ENCODE measurements at places on chromosomes 7 and 10. TPM values are rescaled to one million over a fixed set of nuclear protein-coding genes. Genes with fewer than 3 reads are reported as not detected.

The NKX2-3 gene
- polyA plus RNA-seq = not detected

The SFTPA1 gene
- not detected for polyA plus RNA-seq

The CPA1 gene
- polyA plus RNA-seq = 5.8 TPM

The AKR1C8 gene
- polyA plus RNA-seq = 0.19 TPM

The HOXA13 gene
- 6.2 TPM for polyA plus RNA-seq

The PAPSS2 gene
- 38.3 TPM for polyA plus RNA-seq

The FOXP2 gene
- 10.0 TPM for polyA plus RNA-seq

The PRPS1L1 gene
- polyA plus RNA-seq = not detected

The AZGP1 gene
- 44.3 TPM for polyA plus RNA-seq

GRCh38 chr7:115679976-115680375 is 350.6 kb downstream of the TFEC start:
- H3K27me3 ChIP-seq = no peaks in the 10 kb centered on the region
- H3K36me3 ChIP-seq = no peaks in the 10 kb centered on the region
- H3K27ac ChIP-seq = no peak overlapping the region
- H3K4me1 ChIP-seq = peaks cover 4% of the 10 kb centered on the region
- no peak overlapping the region for H3K4me3 ChIP-seq
- DNase-seq = peak; percentile 58

GRCh38 chr10:72910705-72911104 is 17.2 kb downstream of the OIT3 start:
- H3K36me3 ChIP-seq = no peaks in the 10 kb centered on the region
- H3K27me3 ChIP-seq = no peaks in the 10 kb centered on the region
- DNase-seq = no peak
- H3K27ac ChIP-seq = no peak overlapping the region

DNA sequence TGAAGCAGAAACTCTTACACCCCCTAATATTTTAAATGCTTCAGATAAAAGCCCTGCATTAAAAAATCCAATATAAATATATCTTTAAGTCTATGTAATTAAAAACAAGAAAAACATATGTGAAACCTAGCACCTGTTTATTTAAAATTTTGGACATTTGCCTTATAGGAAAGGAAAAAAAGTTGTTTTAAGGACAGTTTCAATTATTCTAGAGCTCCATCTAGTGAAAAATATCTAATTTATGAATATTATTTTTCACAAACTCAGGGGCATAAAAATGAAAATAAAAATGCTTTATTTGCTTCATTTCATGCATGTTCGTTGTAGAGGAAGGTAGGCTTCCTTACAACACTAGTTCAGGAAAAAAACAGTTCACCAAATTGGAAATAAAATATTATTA is 26.1 kb downstream of the ENKUR start:
- DNase-seq = no peak

- peak; percentile 86 for DNase-seq
- H3K36me3 ChIP-seq = no peaks in the 10 kb centered on the region
These were observed 938 bp upstream of the CADPS2 start for GRCh38 chr7:122887198-122887597.

- no peak overlapping the region for H3K4me3 ChIP-seq
- H3K27me3 ChIP-seq = peaks cover 20% of the 10 kb centered on the region
- no peaks in the 10 kb centered on the region for H3K36me3 ChIP-seq
- H3K4me1 ChIP-seq = no peaks in the 10 kb centered on the region
These were observed 78.7 kb downstream of the ARHGAP22 start for GRCh38 chr10:48526011-48526821.

- no peaks in the 10 kb centered on the region for H3K27me3 ChIP-seq
- no peak overlapping the region for H3K4me3 ChIP-seq
- DNase-seq = peak; percentile 29
- H3K27ac ChIP-seq = no peak overlapping the region
- no peaks in the 10 kb centered on the region for H3K36me3 ChIP-seq
- no peaks in the 10 kb centered on the region for H3K4me1 ChIP-seq
These were observed 267.9 kb upstream of the CNTNAP2 start for GRCh38 chr7:145848691-145849090.

DNA sequence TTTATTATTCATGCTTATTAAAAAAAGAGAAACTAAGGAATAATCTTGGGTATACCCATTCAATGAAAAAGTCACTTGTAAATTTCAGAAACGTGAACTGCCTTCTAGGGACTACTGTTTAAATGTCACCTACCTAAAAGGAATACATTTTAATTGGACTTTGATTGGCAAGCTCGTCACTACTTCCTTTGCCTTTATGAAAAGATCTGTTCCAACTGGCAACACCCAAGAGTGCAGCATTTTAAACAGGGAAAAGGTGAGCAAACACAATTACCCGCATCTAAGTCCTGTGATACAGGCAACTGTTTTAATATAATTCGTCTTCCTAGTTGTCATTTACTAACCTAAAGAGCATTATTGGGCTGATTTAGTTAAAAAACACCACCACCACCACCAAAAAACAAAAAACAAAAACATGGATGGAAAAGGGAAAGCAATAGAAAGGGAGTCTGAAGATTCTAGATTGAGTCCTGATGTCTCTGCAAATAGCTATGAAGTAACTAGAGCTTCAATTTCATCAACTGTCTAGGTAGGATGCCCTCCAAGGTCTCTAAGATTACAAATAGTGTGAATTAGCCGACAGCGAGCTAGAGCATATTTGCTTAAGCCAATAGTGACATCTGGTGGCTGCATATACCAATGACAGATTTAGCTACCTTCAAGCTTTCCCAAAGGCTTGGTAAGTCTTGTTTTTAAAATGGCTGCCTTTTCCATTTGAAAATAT is 33.8 kb upstream of the ICA1 start:
- no peaks in the 10 kb centered on the region for H3K36me3 ChIP-seq
- DNase-seq = peak; percentile 90
- no peaks in the 10 kb centered on the region for H3K4me1 ChIP-seq
- no peak overlapping the region for H3K4me3 ChIP-seq
- no peak overlapping the region for H3K27ac ChIP-seq

GRCh38 chr7:36264123-36264801 is 111.2 kb downstream of the EEPD1 start:
- H3K4me1 ChIP-seq = peaks cover 29% of the 10 kb centered on the region
- peak overlapping the region; percentile 64 for H3K27ac ChIP-seq
- no peaks in the 10 kb centered on the region for H3K27me3 ChIP-seq
- no peak overlapping the region for H3K4me3 ChIP-seq
- no peaks in the 10 kb centered on the region for H3K36me3 ChIP-seq
- DNase-seq = no peak

GRCh38 chr7:137032436-137032835 is 164.0 kb downstream of the CHRM2 start:
- no peak overlapping the region for H3K4me3 ChIP-seq
- H3K36me3 ChIP-seq = no peaks in the 10 kb centered on the region
- DNase-seq = no peak
- no peak overlapping the region for H3K27ac ChIP-seq
- no peaks in the 10 kb centered on the region for H3K4me1 ChIP-seq

DNA sequence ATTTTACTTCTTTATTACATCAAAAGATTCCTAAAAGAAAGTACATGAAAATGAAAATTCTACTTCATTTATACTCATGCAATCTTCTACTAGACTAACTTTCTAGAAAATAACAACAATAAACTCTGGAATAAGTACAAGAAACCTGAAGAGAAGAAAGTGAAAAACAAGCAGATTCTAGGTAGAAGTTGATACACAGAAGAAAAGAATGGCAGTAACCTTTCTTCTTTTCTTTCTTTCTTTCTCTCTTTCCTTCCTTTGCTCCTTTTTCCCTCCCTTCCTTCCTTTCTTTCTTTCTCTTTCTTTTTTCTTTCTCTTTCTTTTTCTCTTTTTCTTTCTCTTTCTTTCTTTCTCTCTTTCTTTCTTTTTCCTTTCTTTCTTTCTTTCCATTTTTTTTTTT is 541.7 kb upstream of the ANKRD30A start:
- no peak overlapping the region for H3K27ac ChIP-seq
- H3K4me1 ChIP-seq = no peaks in the 10 kb centered on the region
- no peaks in the 10 kb centered on the region for H3K27me3 ChIP-seq
- no peak for DNase-seq
- no peaks in the 10 kb centered on the region for H3K36me3 ChIP-seq

GRCh38 chr7:66110856-66111255 is 3.8 kb upstream of the CRCP start:
- H3K36me3 ChIP-seq = no peaks in the 10 kb centered on the region
- H3K4me1 ChIP-seq = peaks cover 4% of the 10 kb centered on the region
- H3K27me3 ChIP-seq = no peaks in the 10 kb centered on the region
- H3K4me3 ChIP-seq = no peak overlapping the region
- no peak for DNase-seq
- H3K27ac ChIP-seq = no peak overlapping the region

DNA sequence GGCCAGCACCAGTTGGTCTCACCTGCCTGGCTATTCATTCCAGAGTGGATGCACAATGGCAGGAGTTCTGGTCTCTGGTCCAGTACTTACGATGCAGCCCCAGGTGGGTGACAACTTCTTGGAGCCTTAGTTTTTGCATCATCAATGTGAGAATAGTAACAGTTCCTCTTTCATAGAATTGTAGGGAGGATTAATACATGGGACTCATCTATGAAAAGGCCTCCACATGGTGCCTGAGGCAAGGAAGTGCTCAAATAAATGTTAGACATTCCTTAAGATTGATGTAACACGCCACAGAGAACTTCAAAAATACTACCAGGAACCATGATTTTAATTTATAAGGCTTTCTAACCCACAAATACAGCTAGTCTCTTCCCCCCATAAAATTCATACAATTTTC is 120.1 kb upstream of the CHST15 start:
- H3K27me3 ChIP-seq = peaks cover 5% of the 10 kb centered on the region
- no peak overlapping the region for H3K27ac ChIP-seq
- H3K36me3 ChIP-seq = no peaks in the 10 kb centered on the region
- no peaks in the 10 kb centered on the region for H3K4me1 ChIP-seq

DNA sequence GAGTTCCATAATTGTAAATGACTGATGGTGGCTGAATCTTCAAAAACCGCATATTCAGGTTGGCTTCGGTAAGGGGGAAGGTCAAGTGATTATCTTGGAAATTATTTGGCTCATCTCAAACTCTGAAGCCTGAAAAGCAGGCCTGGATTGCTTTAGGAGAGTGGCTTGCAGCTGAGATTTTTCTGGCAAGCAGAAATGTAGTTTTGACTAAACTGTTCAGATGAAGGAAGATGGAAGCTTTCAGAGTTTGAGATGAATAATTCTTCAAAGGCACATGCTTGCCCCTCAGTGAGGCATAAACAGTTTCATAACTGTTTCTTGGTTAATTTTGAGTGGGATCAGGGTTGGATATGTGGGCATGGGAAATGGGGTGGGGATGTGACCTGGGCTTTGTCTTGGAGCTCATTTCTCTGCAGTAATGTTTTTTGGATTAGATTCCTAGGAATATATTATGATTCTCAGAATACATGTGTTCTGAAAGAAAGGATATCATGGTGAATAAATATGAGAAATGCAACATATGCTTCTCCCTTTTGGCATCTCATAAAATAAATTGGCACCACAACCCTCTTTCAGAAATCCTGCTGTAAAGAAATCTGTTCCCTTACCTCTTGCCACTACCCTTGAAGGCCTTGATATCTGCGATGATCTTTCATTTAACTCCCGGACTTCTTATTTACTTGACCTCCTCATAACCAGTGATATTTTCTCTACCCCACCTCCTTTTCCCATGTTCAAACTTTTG is 469.2 kb downstream of the ADRA2A start:
- no peaks in the 10 kb centered on the region for H3K36me3 ChIP-seq
- no peaks in the 10 kb centered on the region for H3K4me1 ChIP-seq
- DNase-seq = no peak
- no peak overlapping the region for H3K4me3 ChIP-seq
- H3K27me3 ChIP-seq = no peaks in the 10 kb centered on the region
- no peak overlapping the region for H3K27ac ChIP-seq

DNA sequence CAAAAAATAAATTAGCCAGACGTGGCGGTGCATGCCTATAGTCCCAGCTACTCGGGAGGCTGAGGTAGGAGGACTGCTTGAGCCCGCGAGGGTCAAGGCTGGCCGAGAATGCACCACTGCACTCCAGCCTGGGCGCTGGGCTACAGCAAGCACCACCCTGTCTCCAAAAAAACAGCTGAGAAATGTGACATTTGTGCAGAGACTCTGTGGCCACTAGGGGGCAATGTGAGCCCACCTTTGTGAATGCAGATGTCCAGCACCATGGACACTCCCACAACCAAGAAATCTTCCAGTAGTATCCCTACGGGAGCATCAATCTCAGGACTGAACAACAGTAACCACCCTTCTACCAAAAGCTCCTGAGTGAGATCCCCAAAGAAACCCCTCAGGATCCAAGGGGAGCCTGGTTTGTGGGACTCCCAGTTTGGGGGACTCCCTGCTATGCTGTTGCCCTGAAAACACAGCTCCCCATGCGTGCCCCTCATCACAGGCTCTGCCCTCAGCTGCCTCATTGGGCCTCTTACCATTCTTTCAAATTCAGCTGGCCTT is 6.2 kb upstream of the AHCYL2 start:
- H3K4me1 ChIP-seq = no peaks in the 10 kb centered on the region
- H3K36me3 ChIP-seq = no peaks in the 10 kb centered on the region
- no peaks in the 10 kb centered on the region for H3K27me3 ChIP-seq

- no peaks in the 10 kb centered on the region for H3K36me3 ChIP-seq
- no peak overlapping the region for H3K27ac ChIP-seq
- H3K4me1 ChIP-seq = no peaks in the 10 kb centered on the region
These were observed 118.5 kb downstream of the NKX6-2 start for GRCh38 chr10:132667342-132668047.

DNA sequence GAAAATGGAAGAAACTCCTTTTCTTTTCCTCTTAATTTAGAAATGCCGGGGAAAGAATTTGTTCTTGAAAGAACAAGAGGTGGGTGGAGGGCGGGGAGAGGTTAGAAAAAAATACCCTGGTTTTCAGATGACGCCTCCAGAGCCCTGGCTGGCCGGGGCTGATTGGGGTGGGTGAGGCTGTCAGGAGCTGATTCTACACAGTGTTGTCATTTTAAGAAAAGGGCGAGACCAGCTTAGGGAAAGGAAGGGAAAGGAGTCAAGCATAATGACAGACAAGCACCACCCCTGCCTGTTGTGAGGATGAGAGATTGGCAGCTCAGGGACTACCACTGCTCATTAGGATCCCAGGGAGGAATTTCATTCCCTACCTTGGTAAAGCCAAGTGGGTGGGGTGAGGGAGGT is 9.9 kb upstream of the FAM180A start:
- no peaks in the 10 kb centered on the region for H3K36me3 ChIP-seq
- H3K4me3 ChIP-seq = no peak overlapping the region
- DNase-seq = no peak
- H3K4me1 ChIP-seq = no peaks in the 10 kb centered on the region

DNA sequence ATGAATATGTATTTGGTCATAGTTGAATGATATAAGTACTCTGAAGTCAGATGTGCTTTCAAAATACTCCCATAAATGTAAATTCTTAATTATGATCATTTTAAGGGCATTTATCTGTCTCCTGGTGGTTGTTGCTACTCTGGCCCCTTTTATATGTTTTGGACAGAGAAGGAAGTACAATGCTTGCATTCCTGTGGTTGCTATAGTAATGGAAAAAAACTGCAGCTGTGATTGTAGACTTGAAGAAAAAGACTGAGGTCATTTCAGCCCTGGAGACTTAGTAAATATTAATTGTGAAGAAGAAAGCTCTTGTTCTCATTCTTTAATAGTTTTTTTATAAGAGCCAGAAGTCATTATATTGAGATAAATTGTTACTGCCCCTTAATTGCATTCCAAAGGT is 70.2 kb upstream of the FERD3L start:
- H3K4me1 ChIP-seq = peaks cover 11% of the 10 kb centered on the region
- no peak overlapping the region for H3K4me3 ChIP-seq
- no peaks in the 10 kb centered on the region for H3K36me3 ChIP-seq
- no peak overlapping the region for H3K27ac ChIP-seq
